ENCODE measurements at places on chromosomes 2 and 18.

DNA sequence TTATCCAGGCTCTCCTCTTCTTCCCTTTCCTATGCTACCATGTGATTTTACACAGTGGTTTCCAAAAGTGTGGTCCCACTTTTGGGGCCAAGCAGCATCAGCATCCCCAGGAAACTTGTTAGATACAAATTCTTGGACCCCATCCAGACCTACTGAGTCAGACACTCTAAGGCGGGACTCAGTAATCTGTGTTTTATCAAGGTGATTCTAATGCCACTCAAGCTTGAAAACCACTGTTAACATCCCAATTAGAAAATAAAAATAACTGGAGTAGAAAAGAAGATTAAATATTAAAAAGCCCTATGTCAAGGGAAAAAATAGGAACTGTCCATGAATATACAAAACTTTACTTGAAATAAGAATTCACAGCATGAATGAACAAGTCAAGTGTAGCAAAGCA lies 10.8 kb downstream of the DSG2 start:
- no peak for DNase-seq

DNA sequence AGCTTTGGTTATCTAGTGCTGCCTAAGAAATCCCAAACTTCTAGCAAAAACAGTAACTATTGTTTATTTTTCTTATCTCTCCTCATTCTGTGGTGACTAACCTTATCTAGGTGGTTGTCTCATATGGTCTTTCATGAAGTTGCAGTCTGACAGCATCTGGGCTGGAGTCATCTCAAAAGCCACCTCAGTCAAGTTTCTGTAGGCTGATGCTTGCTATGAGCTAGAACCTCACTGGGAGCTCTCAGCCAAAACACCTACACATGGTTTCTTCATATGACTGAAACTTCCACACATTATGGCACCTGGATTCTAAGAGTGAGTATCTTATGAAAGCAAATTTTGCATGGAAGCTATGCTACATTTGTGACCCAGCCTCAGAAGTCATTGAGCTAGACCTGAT lies 596.4 kb upstream of the VRK2 start:
- no peak for DNase-seq

DNA sequence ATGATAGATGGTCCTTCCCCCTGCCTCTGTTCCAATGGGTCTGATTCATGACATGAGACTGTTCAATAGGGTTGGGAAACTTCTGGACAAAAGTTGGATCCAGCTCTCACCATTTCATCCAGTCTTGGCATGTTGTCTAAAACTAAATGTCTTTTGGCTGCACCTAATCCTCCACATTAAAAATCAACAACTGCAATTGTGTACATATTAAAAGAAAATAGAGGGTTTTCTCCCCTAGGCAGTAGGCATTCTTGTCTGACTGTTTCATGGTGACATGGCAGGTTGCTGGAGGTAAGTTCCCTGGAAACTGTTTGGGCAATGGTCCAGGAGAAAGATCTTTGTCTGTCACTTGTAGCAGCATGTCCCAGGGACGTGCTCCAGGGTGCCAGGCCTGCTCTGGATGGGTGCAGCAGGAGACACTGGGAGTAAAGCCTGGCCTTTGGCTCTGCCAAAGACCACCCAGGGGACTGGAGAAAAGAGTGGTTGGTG lies 135.8 kb downstream of the TCF4 start:
- DNase-seq, result no peak

DNA sequence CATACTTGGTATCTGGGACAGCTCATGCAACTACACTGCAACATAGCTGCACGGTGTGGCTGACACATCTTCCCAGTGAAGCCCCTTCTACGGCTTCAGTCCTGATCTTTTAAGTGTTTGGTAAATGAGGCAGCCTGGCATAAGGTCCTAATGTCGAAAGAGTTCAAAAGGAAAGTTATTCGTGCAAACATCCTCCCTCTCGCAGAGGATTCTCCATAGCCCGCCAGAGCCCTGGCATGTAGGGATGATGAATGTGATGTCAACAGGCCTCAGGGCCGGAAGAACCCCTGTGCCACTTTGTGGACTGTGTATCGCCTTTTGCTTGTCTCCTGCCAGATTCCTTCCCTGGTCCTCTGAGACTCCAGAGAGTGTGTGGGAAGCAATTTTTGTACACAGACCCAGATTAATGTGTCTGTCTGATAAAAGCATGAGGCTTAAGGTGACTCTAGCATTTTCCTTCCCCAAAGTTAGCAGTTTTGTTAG lies 88.5 kb downstream of the SOCS6 start:
- no peak for DNase-seq

DNA sequence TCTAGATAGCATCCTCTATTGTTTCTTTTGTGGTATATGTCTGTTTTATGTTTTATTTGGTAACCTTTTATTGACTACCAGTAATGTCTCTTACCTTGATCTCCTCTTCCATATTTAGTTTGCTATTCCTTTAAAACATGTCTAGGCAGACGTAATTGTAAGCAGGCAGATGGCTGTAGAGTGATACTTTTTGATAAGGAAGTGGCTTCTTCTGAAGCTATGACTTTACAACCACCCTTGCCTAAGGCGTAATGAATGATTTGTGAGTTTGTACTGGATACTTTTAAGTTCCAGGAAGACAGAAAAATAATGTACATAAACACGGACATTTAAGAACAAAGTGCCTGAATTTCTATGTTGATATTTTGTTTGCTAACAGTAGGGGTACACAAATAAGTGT lies 85.6 kb downstream of the ZNF804A start:
- no peak for DNase-seq

- no peak for DNase-seq
Measured at GRCh38 chr2:114022360-114023085, 132.6 kb downstream of the ACTR3 start.

Measured in retina (tissue), 1 donor.